ENCODE measurements at places on chromosomes 3 and 15. TPM values are rescaled to one million over a fixed set of nuclear protein-coding genes. Genes with fewer than 3 reads are reported as not detected.

The ANP32A gene
- total RNA-seq = 27.7 TPM

The SLITRK3 gene
- total RNA-seq = not detected

The SLC28A1 gene
- 0.26 TPM for total RNA-seq

The GXYLT2 gene
- 5.6 TPM for total RNA-seq

The CACNA2D2 gene
- total RNA-seq = 1.3 TPM

The TMEM108 gene
- 1.6 TPM for total RNA-seq

The ARGFX gene
- not detected for total RNA-seq

The SI gene
- not detected for total RNA-seq

The CHRM5 gene
- not detected for total RNA-seq

The TCTA gene
- total RNA-seq = 59.0 TPM

The CGNL1 gene
- total RNA-seq = 24.7 TPM

The LARP6 gene
- total RNA-seq = 20.0 TPM

The SNRPA1 gene
- 29.7 TPM for total RNA-seq

The GOLGA6L4 gene
- total RNA-seq = 6.3 TPM

The SSR3 gene
- total RNA-seq = 77.1 TPM

The DPPA2 gene
- not detected for total RNA-seq

The CCR1 gene
- 1.8 TPM for total RNA-seq

The SLC12A1 gene
- total RNA-seq = not detected

The STXBP5L gene
- under 0.01 TPM for total RNA-seq

The ALPK3 gene
- total RNA-seq = 7.8 TPM

The CD96 gene
- total RNA-seq = 2.6 TPM

The CTDSPL2 gene
- 10.9 TPM for total RNA-seq

DNA sequence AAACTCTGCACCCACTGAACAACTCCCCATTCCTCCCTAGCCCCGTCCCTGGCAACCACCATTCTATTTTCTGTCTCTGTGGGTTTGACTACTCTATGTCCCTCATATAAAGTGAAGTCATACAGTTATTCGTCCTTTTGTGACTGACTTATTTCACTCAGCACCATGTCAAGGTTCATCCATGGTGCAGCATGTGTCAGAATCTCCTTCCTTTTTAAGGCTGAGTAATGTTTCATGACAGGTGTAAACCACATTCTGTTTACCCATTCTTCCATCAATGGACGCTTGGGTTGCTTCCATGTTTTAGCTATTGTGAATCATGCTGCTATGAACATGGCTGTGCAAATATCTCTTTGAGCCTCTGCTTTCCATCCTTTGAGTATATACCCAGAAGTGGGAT lies 192.3 kb upstream of the NSMCE3 start:
- DNase-seq = no peak

DNA sequence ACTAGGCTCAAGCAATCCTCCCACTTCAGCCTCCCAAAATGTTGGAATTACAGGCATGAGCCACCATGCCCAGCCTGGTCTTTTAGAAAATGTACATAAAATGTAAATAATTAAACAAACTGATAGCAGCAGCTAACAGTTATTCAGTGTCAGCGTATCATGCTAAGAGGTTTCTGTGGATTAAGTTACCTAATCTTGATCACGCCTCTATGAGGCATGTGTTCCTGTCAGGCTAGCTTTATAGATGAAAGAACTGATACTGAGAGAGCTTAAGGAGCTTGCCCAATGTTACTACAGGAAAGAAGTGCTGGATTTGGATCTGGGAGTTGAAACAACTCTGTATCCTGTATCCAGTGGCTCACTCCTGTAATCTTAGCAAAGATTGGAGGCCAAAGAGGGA lies 11.2 kb upstream of the MST1R start:
- no peak for DNase-seq

GRCh38 chr3:159854500-159855124 lies 134.0 kb upstream of the IL12A start:
- DNase-seq = no peak

DNA sequence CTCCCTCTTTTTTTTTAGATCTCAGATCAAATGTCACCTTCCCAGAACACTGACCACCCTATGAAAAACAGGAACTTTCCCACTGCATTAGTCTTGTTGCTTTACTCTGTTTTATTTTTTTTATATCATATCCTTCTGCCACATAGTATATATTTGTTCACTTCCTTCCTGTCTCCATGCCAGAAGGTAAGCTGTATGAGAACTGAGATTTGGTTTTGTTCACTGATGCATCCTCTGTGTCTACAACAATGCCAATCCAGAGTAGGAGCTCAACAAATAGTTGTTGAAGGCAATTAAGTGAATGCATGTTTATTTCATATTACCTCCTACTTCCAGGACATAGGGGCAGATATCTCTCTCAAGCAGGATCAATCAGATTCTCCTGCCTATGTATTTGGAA lies 114.4 kb downstream of the TPRG1 start:
- no peak for DNase-seq

DNA sequence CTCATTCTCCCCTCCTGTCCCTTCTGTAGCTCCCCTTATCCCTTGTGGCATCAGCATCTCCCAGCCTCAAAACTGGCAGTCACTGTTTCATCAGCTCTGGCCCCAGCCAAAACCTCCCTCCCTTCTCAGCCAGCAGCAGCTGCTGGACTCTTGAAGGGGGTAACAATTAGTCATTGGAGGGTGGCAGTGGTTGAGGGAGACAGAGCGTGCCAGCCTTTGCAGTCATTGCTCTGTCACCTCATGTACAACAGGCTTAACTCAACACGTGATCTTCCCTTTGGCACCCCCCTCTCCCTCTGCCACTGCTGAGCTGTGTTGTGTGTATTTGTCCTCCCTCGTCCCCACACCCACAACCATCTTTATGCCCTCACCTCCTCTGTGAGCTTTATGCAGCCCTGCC lies 28.2 kb downstream of the RBP2 start:
- DNase-seq = no peak

DNA sequence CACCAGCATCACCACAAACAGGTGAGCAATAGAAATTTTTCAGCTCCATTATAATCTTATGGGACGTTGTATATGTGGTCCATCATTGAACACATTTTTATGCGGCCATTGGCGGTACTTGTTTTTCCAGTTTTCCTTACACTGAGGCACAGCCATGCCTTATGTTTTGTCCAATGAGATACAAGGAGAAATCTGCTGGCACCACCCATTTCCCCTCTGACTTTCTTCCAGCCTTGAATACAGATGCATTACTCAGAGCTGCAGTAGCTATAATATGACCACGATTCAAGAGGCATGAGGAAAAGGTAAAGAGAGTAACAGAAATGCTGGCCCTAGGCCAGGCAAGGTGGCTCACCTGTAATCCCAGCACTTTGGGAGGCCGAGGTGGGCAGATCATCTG lies 9.0 kb upstream of the PIK3R4 start:
- no peak for DNase-seq

- no peak for DNase-seq
These were observed 52.0 kb downstream of the PLCL2 start for GRCh38 chr3:16936676-16937230.

GRCh38 chr3:99781761-99782160 lies 35.9 kb upstream of the CMSS1 start:
- no peak for DNase-seq

- no peak for DNase-seq
These were observed 274.7 kb upstream of the UBE2E2 start for GRCh38 chr3:22928216-22929110.

DNA sequence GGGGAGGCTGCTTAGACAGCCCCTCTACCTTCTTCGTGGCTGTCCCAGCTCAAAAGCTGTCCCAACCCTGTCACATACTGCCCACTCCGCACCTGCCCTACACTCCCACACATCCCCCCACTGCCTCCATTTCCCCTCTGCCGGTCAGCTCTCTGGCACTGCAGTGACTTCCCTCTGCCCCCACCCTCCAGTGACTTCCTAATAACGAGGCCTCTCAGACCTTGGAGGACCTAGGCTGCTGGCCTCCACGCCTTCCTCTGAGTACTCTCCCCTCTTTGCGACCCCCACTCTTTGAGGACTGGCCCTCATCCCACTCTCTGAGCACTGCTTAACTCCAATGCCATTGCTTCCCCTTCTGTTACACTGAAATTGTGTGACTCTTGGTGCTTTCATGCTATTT lies 45.3 kb downstream of the KY start:
- no peak for DNase-seq

GRCh38 chr3:131972091-131972490 lies 62.7 kb downstream of the CPNE4 start:
- DNase-seq = no peak

DNA sequence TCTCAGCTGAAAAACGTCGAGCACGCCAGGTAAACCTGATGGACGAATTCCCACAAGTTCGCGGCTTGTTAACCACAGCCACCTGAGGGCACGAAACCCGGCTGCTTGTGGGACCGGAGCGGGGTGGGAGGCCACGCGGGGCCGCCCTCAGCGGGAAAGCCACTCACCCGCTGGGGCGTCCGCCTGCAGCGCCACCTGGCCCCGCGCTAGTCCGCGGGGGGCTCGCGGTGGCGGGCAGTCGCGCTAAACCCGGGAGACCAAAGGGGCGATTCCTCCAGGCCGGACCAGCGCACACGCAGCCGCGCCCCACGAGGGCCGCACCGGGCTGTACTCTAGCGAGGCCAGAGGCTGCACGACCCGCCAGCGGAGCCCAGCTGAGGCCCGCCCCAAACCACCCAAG lies 15.7 kb upstream of the CFAP161 start:
- DNase-seq = peak; percentile 15

DNA sequence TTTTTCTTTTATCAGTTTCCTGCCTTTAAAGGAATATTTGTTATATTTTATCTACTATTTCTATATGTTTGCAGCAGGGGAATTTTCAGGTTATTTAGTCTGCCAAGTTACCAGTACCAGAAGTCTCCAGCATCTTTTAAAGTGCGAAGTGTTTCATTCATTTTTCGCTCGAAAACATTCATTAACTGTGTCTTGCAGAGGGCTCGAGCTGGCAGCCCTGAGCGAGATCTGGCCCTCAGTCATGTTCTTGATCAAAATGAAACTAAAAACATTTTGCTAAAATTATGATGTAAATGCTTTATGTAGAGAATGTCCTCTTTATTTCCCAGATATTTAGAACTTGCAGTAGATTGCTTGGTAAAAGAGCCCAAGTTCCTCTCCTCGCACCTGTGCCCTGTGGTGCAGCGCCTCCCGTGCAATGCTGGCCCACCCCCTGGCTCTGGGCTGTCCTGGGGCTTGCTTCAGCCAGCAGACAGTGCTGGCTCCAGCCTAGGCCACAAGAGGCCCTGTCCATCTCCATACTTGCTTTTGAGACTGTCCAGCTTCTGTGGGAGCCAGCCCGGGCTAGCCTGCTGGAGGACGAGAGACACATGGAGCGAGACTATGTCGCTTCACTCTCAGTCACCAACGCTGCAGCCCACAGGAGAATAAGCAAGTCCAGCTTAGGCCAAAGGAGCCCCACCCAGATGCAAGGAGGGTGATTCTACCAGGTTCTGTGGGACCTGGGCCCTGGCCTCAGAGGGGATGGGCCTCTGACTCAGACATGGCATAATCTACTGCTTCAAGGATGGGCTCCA lies 71.9 kb upstream of the PRR23E start:
- DNase-seq = no peak

- DNase-seq = no peak
These were observed 242.2 kb downstream of the SLCO3A1 start for GRCh38 chr15:92095693-92096092.

GRCh38 chr3:45623393-45623792 lies 28.8 kb downstream of the LIMD1 start:
- no peak for DNase-seq

DNA sequence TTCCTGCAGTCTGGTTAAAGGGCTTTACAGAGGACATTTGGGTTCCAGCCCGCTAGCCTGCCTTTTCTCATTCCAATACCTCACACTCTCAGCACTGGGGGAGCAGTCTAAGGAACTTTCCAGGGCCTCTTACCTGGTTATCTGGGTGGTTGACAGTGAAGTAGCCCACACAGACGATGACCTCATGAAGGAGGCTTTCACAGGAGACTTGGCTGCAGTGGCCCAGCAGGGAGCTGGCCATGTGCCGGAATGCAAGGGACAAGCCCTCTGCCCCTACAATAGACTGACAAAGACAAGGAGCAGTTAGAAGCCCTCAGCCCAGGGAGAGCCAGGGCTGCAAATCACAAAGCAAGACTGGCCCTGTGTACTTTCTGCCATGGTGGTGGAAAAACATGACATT lies 39.5 kb downstream of the ISL2 start:
- DNase-seq = no peak

GRCh38 chr3:29310865-29311264 lies 30.0 kb downstream of the RBMS3 start:
- DNase-seq = no peak

- DNase-seq = no peak
These were observed 6.7 kb upstream of the CSK start for GRCh38 chr15:74775132-74775562.

- peak; percentile 34 for DNase-seq
These were observed 940 bp downstream of the BOC start for GRCh38 chr3:113212150-113212843.

DNA sequence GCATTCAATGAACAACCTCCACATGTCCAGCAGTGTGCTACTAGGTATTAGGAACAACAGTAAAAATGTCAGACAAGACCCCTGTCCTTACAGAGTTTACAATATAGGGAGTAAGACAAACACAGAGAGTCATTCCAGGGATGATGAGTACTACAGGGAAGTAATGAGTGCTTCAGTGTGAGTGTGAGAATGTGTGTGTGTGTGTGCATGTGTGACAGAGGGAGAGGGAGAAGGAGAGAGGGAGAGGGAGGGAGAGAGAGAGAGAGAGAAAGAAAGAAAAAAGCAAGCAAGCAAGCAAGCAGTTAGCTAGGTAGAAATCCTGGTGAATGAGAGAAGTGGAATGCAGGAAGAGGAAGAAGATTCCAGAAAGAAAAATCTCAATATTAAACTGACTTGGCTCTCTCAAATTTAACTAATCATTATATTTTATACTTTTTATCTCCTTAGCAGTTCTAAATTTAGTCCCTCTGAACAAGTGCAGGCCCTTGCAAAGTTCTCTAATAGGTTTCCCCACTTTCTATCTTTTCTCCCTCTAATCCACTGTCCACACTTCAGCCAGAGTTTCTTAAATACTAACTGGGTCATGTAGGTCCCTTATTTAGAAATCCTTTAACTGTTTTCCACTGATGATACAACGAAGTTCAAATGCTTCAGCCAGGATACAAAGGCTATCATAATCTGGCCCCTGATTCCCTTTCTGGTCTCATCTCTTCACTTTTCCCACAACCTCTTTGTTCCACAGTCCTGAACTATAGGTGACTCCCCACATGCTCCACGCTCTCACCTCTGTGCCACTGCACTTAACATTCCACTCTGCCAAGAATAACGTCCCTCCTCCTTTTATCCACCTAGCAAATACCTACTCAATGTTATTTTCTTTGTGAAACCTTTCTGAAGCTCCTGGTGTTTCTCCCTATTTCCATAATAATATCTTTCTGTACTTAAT lies 10.3 kb downstream of the DCBLD2 start:
- no peak for DNase-seq

GRCh38 chr15:28081594-28081993 lies 17.5 kb downstream of the OCA2 start:
- no peak for DNase-seq

GRCh38 chr15:58314593-58315216 lies 117.1 kb upstream of the LIPC start:
- DNase-seq = no peak

GRCh38 chr3:167861649-167862048 lies 126.1 kb downstream of the SERPINI1 start:
- no peak for DNase-seq

Data from body of pancreas (tissue), 4 donors.